ENCODE measurements at places on chromosomes 13 and 19. TPM values are rescaled to one million over a fixed set of nuclear protein-coding genes. Genes with fewer than 3 reads are reported as not detected.

Gene ZNF492
- 1.7 TPM for total RNA-seq

Gene EFNB2
- 70.9 TPM for total RNA-seq

Gene TEX101
- 0.55 TPM for total RNA-seq

Gene ECSIT
- total RNA-seq = 43.5 TPM

Gene CLPTM1
- total RNA-seq = 44.4 TPM

Gene ZDHHC20
- total RNA-seq = 78.8 TPM

Gene NDFIP2
- 27.8 TPM for total RNA-seq

Gene ZNF763
- 15.9 TPM for total RNA-seq

Gene POSTN
- total RNA-seq = 575 TPM

Gene CPB2
- not detected for total RNA-seq

Gene CGB2
- not detected for total RNA-seq

Gene CYP4F8
- not detected for total RNA-seq

Gene RAB3A
- total RNA-seq = 21.1 TPM

Gene KLK12
- not detected for total RNA-seq

Gene ANGPTL8
- 1.4 TPM for total RNA-seq

Gene GNG7
- 12.3 TPM for total RNA-seq

Gene ARGLU1
- total RNA-seq = 194 TPM

Gene CHST8
- total RNA-seq = 3.8 TPM

Gene SOX21
- 0.27 TPM for total RNA-seq

Gene NLRP7
- total RNA-seq = not detected

Gene FFAR2
- not detected for total RNA-seq

Gene SLC15A1
- total RNA-seq = 0.60 TPM

Gene CYP2S1
- 1.5 TPM for total RNA-seq

Gene NLRP5
- total RNA-seq = not detected

Gene ZNF442
- 13.2 TPM for total RNA-seq

Gene LGALS4
- 0.55 TPM for total RNA-seq

Data from camera-type eye (tissue), 1 donor.